ENCODE measurements at places on chromosomes 12 and 14.
A peak's percentile ranks its signal among the peaks of the same experiment; 100 is the strongest.

GRCh38 chr14:78834766-78835451 is 664.7 kb downstream of the NRXN3 start:
- no peak for DNase-seq

DNA sequence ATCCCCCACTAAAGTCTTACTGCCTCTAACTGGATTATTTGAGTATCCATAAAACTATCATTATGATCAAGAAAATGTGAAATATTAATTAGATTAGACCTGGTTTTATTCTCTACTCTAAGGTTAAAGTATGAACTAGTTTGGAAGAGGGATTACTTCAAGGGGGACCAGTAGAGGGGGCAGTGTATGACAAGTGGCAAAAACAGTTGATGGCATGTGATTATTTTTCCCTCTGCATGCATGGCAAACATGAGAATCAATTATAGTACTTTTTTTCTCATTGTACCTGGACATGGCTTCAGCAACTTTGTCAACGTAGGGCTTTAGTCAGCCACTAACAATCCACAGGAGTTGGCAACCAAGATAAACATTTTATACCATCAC is 145.0 kb upstream of the SLC38A2 start:
- DNase-seq: peak; percentile 24

DNA sequence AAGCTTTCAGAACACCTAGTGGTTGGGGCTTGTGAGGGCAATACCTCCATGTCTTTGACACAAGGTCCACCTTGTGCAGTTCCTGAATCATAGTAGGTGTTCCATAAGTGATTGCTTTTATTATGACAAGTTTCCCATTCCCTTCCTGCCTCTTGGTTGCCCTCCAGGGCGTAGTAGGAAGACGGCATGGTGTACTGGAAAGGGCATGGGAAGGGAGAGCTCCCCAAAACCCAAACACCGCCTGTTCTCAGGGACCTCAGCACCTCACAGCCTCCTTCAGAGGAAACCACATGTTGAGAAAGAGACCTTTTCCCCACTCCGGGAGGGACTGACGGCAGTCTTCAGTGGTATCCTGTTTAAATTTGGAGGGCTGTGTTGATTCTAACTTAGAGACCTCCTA is 21.1 kb downstream of the EVL start:
- DNase-seq: no peak

DNA sequence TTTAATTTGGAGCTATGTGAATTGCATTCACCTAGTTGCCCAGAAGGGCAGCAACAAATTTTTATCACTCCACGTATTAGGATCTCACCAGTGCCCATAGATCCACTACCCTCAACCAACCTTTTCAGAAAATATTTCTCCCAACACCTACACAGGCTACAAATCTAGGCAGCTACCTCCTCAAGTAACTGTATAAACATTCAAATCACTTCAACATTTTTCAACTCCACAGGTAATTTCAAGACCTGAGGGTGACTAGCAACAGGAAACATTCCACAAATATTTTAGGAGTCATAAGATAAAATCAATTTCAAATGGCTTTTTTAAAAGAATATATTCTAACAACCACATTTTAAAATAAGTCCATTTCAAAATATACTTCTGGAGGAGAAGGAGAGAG is 12.9 kb downstream of the PHLDA1 start:
- DNase-seq: no peak

DNA sequence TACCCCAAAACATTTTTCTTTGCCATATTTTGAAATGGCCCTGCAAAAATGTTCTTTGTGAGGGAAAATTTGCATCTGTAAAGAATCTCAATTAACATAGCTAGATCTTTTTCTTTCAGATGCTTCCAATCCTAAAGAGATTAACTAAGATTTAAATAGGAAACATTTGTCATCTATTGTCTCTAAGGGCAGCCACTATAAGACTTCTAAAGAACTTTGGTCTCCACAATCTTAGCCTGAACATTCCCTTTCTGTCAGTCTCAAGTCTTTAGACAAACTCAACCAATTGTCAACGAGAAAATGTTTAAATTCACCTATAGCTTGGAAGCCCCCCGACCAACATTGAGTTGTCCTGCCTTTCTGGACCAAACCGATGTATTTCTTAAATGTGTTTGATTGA is 71.1 kb upstream of the RASSF8 start:
- no peak for DNase-seq

DNA sequence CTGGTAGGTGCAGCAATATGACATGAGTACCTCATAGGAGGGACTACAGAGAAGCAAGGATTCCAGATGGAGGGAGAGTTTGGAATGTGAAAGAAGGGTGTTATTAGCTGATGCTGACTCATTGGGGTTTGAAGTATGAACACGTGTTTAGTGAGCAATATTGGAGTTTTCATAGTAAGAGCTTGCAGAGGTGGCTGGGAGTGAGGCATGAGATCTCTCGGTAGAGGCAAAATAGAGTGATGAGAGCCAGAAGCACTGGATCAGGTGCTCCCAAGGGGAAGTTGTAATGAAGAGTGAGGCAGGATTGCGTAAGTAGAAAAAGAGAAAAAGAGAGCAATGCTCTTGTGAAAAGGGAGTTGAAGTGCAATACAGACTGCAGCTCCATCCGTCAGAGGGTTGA is 42.1 kb downstream of the MGST1 start:
- peak; percentile 15 for DNase-seq

DNA sequence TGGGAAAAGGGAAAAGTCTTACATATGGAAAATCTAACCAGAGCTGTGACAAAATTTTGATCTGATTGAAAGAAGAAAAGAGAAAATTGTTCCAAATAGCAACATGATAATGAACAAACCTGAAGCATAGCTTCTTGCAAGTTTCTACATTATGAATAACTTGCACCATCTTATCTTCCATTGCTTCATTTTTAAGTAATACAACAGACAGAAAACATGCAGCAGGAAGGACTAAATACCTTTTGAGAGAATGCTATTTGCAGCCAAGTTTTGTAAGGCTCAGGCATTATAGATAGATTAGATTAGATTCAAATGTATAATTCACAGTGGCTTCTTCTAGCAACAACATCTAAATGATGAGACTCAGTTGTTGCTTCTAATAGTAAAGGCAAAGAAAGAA is 441.4 kb downstream of the AEBP2 start:
- DNase-seq: no peak

GRCh38 chr14:74503938-74504335 is 10.4 kb downstream of the ISCA2 start:
- no peak for DNase-seq

DNA sequence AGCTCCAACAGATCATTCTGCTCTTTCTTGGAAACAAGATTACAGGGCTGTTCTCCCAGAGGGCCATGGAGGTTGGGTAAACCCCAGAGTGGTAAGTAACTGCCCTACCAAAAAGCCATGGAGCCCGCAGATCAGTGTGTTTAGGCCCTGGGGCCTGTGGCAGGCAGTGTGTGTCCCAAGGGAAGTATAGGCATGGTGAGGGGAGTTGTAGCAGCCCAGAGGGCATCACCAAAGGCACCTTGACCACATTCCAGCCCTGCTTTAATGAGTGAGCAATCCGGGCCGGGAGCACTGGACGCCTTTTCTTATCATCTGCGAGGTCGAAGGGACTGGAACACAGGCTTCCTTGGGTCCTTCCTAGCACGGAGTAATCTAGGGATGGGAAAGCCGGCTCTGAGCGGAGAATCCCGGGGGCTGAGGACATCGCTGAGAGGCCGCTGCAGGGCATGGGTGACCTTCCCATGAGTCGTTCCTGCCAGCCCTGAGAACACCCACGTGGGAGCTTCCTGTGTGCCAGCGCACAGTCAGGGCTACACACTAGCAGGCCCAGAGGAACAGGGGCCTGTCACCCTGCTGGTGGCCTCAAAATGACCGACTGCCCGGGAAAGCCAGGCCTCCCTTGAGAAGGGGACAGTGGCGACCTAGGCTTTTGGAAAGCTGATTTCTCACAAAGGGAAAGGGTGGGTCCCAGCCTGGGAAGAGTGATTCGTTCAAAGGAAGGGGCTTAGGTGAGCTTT is 91.3 kb downstream of the NINJ2 start:
- DNase-seq: no peak

DNA sequence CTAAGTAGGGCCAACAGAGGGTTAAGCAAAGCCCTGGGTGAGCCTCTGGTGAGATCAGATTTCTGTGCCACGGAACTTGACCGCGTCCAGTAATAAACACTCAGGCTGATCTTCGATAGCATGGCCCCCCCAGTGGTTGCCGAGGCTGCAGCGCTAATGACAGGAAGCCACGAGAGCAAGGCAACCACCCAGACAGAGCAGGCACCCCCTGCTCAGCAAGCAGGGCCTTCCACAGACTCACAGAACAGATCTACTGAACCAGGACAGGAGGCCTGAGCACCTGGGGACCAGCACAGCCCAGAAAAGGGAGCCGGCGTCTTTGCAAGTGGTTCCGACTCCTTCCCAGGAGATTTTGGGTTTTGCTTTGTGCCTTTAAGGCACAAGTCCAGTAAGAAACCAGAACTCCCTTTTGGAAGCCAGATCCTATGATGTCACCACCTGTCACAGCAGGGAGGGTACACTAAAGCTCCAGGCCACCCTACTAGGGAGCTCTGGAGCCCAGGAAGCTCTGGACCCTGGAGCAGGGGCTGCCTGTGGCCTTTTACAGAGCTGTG is 42.3 kb downstream of the BCL11B start:
- DNase-seq: no peak

- DNase-seq: peak; percentile 93
Measured at GRCh38 chr14:22560662-22561365, 28.2 kb downstream of the DAD1 start.

DNA sequence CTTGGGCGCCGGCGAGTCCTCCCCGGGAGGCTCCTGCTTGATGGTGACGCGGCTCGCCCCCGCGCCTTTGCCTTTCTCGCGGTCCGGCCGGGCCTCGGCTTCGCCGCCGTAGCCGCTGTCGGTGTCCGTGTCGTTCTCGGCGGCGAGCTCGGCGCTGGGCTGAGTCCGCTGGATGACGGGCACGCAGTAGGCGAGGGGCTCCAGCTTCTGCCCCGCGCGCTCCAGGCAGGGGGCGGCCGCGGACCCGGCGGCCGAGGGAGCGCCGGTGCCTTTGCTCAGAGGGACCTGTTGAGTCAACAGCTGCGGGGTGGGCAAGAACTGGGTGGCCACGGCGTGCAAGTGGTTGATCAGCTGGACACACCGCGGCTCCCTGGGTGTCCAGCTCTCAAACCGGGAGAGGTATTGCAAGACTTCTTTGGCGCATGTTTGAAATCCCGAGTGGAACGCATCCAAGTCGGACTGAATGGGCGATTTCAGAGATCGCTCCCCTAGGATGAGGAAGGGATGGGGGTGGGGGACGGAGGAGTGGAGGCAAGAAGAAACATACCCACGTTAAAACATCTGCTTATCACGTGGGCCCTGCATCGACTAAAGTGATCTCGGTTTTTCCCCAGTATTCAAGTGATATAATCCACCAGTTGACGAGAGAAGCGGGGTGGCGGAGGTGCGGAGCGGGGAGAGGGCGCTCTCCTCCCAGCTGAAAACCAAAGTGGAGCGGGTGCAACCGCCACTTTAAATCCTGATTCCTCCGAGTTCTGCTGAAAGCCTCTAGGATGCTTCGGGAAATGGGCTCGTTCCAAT is 2.0 kb downstream of the BHLHE41 start:
- peak; percentile 54 for DNase-seq

DNA sequence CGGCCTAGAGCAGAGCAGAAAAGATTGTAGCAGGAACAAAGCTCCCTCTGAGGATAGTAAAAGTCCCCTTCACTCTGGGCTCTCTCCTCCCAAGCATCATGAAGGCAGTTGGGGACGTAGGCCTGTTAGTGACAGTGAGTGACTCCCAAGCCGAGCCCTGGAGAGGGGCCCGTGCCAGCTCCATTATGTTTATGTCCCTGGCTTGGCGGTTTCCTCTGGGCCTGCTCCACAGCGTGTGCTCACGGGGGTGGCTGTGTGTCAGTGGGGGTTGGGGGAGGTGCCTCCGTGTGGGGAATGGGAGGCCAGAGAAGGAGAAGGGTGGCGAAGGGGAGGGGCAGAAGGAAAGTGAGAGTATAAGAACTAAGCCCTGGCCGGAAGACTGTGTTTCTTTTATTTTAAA is 170.0 kb upstream of the VASH1 start:
- DNase-seq: no peak

DNA sequence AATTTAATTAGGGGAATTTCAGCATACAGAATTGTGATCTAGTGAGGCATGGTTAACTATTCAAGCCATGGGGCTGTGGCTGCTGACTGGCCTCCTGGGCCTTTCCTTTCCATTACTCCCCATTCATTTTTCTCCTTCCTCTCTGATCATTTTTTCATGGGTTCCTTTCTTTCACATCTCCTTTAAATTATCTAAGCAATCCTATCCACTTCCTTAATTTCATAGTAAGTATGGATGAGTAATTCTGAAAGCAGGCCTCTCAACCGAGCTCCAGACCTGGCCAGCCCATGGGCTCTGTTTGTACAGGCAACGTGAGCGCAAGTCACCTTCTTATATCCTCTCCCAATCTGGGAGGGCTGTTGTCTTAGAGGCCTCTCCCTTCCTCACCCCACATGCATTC is 13.4 kb downstream of the CKAP4 start:
- DNase-seq: no peak

DNA sequence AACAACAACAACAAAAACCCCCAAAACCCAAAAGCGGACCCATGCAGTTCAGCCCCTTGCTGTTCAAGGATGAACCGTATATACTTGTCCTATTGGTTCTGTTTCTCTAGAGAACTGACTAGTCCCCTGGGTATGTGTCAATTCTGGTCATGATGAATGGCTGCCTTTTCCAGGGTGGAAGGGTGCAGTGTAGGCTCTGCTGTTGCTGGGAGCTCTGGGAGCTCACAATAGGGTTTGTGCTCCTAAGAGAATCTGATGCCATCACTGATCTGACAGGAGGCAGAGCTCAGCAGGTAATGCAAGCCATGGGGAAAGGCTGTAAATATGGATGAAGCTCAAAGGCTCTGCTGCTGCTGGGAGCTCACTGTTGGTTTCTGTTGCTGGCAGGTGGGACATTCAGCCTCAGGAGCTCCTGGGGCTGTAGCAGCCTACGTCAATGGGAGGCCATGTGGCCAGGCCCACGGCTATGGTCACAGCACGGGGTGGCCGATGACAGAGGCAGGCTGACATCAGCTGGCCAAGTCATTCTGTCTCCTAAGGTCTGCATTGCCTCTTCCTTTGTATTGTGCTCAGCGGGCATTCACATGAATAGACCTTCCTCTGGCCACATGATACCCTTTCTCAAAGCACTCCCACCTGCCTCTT is 37.9 kb downstream of the DLK1 start:
- DNase-seq: no peak

GRCh38 chr12:13167226-13167625 is 29.3 kb upstream of the EMP1 start:
- DNase-seq: no peak

Measured in hematopoietic multipotent progenitor cell treated with erythropoietin and hydrocortisone succinate and interleukin-3 and kit ligand, for 4 days (in vitro differentiated cells).